Epithelial cell of esophagus (primary cell): ENCODE measurements at places on chromosomes 7 and 10.

- DNase-seq = no peak
These were observed 703 bp upstream of the HILPDA start for GRCh38 chr7:128454808-128455542.

DNA sequence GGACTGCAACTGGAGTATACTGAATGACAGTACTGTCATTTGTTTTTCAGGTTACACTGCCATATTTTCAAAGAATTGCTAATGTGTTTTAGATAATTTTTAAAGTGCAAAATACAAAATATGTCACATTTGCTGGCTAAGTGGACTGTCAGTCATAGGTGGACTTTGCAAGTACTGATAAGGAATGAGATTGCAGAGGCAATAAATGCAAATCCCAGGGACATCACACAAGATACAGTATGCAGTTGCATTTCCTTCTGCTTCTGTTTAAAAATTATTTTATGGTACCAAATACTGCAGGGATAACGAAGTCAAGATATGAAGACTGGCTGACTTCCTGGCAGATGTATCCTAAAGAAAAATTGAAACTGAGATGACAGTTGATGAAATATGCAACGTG, 237.6 kb upstream of the MAGI2 start:
- DNase-seq = no peak

GRCh38 chr7:93148727-93149126, 542 bp upstream of the SAMD9L start:
- no peak for DNase-seq

GRCh38 chr7:68700414-68700813, 897.9 kb upstream of the AUTS2 start:
- no peak for DNase-seq

GRCh38 chr7:32533276-32534029, 38.2 kb downstream of the AVL9 start:
- DNase-seq = no peak

DNA sequence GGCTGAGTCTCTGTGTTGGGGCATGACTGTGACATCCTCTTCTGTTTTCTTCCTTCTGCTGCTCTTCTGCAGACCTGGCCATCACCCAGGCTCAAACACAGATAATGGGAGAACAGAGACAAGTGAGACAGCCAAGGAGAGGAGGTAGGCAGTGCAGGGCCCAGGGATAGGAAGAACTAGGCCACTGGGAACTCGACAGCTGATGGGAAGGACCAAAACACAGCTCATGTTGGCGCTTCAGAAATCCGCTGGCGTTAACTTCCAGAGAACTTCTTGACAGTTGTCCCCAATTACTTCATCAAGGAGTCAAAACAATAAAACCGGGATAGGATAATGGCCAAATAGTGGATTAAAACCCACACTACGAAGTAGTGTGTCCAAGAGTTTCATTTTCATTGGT, 97.0 kb upstream of the PALS2 start:
- DNase-seq = no peak

- no peak for DNase-seq
These were observed 10.7 kb downstream of the FAM200A start for GRCh38 chr7:99541212-99541611.

DNA sequence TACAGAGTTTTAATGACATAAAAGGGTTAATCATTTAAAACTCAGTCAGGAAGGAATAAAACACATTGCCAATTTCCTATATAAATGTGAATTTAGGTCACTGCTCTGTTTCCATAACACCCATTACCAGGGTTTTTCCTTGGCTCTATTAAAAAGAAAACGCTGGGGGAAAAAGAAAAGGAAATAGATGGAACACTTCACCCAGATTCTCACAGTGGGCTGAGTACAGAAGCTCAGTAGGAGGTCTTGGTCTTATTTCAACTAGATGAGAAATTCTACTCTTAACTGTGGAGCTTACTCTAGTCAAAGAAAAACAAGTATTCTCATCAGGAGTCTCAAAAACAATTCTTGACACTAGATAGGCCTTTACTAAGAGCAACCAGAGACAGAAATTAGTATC, 36.5 kb downstream of the GLUD1 start:
- DNase-seq = no peak

DNA sequence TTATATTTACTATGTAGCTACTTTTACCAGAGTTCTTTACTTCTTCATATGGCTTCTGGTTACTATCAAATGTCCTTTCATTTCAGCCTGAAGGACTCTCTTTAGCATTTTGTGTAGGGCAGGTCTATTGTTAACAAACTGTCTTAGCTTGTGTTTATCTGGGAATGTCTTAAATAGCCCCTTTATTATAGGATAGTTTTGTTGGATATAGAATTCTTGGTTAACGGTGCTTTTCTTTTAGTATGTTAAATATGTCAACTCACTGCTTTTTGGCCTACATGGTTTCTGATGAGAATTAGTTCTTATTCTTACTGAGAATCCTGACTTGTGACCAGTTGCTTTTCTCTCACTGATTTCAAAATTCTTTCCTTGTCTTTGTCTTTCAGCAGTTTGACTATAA, 169.0 kb downstream of the ADK start:
- no peak for DNase-seq

DNA sequence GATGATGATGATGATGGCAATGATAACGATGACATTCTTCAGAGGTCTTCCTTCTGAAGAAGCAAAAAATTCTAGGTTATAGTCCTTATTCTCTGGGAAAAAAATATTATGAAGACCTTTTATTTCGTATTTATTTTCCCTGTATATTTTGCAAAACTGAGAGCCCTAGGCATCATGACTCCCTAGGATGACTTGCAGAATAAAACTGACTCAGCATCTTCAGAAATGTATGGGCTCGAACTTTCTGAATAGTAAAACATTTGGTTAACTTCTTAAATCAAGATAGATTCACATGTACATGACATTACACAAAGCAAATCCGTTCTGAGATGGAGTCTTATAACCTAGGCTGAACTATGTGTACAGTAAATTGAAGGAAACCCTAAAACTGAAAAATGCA, 29.4 kb downstream of the DKK1 start:
- no peak for DNase-seq

GRCh38 chr7:158832994-158833393, 3.7 kb upstream of the ESYT2 start:
- no peak for DNase-seq

DNA sequence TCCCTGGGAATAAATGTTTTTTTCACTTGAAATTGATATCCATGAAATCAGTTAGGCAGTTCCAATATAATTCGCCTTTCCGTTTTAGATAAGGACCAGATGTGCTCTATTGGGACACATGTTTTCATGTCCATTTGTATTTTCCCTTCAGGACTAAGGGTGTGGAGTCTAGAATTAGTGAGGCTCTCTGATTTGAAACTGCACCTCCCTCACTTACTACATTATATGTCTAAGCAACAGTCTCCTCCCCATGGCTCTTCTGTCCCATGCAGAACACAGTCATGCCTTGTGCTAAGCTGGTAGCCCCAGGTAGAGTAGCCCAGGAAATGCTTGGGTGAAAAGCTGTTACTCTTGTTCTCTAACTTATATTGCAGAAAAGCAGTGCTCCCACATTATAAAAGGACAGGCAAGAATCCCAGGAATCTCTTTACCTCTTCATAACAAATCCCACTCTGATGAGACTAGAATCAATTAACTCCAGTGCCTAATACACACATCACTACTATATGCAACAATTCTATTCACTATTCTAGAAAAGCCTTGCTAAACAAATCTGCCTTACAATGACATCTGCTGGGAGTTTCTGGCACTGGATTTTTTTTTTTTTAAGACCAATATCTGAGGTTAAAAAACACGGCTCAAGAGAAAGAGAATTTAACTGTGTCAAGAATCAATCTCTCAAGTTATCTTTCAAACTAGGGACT, 293.9 kb downstream of the SNX13 start:
- peak; percentile 57 for DNase-seq

DNA sequence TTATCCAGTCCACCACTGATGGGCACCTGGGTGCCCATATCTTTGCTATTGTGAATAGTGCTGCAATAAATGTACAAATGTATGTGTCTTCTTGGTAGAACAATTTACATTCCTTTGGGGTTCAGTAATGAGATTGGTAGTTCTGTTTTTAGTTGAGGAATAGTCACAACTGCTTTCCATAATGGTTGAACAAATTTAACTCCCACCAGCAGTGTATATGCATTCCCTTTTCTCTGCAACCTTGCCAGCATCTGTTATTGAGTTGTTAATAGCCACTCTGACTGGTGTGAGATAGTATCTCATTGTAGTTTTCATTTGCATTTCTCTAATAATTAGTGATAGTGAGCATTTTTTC, 27.8 kb downstream of the COA1 start:
- DNase-seq = no peak

DNA sequence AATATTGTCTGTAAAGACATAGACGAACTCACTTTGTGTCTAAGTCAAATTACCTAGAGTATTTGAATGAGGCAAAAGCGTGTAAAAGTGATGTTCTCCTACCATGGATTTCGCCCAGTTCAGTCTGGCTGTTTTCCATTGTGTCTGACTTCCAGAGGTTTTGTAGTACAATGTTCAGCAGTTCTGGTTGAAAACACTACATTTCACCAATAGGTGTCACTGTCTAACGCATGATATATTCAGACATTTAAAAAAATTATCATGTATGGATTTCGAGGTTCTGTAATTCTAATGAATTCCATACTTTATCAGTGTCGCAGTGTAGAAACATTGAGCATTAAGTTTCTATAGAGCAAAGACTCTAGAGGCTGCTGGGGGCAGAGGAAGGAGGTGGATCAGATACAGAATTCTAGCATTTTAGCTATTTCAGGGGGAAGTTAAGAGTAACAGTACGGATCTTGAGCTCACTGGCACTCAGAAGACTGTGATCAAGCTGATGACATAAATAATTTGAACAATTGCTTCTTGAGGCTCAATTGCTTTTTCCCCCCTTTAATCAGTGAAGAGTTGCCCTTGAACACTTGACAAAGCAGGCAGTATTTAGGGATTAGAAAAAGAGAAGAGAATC, 196.9 kb upstream of the RHOBTB1 start:
- peak; percentile 65 for DNase-seq

GRCh38 chr10:16271571-16271970, 165.2 kb upstream of the PTER start:
- no peak for DNase-seq

DNA sequence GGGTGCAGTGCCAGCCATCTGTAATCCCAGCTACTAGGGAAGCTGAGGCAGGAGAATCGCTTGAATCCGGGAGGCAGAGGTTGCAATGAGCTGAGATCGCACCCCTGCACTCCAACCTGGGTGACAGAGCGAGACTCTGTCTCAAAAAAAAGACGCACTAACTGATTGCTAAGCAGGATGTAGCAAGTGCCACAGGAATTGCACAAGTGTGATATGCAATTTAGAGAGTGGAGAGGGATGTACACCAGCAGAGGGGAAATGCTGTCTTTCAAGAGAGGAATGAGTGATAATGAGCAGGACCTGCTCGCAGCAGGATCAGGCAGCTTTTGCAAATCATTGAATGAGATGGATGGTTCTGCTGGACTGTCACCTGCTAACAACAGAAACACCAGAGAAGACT, 13.3 kb upstream of the SLC16A12 start:
- peak; percentile 18 for DNase-seq
